ENCODE measurements at places on chromosomes 1 and 21. TPM values are rescaled to one million over a fixed set of nuclear protein-coding genes. Genes with fewer than 3 reads are reported as not detected.

GRCh38 chr1:185433667-185434066 is 116.6 kb upstream of the IVNS1ABP start:
- DNase-seq = no peak
- H3K27ac ChIP-seq = no peak overlapping the region
- no peaks in the 10 kb centered on the region for H3K4me1 ChIP-seq
- H3K27me3 ChIP-seq = no peaks in the 10 kb centered on the region
- H3K36me3 ChIP-seq = no peaks in the 10 kb centered on the region

The F13B gene
- not detected for total RNA-seq

The SLC6A9 gene
- 20.0 TPM for total RNA-seq

The ATP1A4 gene
- 0.63 TPM for total RNA-seq

The ATP8B2 gene
- total RNA-seq = 92.9 TPM

Data from GM23338 (cell line).